Esophagus mucosa (tissue), 1 donor: ENCODE measurements at places on chromosomes 7 and 10.

DNA sequence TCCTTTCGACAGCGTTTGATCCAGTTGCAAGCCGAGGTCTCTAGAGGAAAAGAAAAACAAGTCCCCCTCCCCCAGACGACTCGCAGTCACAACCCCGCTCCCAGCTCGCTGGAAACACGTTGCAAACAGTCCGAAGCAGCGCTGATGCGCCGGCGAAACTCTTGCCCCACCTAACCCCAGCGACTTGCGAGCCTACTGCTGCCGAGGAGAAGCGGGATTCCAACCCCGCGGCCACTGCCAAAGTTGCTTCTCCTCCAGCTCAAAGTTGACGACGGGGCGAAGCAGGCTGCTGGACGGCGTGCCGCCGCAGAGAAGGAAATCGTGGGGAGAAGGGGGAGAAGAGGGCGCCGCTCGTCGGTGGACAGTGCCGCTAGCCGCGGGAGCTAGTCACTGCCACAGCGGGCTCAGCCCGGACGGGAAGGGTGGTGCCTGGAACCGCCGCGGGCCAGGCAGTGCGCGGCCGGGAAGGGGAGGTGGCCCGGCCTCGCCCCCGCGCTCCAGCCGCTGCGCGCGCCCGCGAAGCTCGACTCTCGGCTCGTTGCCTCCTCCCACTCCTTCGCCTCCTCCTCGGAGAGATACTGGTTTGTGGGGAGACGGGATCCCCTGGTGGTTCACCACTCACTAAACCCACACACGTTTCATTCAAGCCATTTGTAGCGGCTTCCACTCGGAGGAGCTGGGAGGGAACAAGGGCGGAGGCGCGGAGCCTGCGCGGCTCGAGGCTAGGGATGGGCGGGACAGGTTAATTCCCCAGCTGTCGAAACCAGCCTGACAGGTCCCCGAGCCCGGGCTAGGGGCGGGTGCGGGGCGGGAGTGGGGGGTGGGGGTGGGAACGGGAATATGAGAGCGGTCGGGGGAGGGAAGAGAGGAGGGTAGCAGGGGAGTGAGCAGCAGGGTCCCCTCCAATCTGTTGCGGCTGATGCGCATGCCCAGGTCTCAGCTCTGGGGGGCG is at the start of gene GPR37:
TSS of gene GPR37 (minus strand) at position 392 of the 952 bp plus-strand sequence. CDS start 816 bp downstream, outside the sequence.
- ATAC-seq = peak; percentile 96

- ATAC-seq = peak; percentile 69
Observed at GRCh38 chr7:130293521-130293920, 560 bp downstream of the CPA4 start.

GRCh38 chr10:96495544-96495943 is 18.2 kb downstream of the TLL2 start:
- ATAC-seq = no peak

- ATAC-seq = peak; percentile 90
Observed at GRCh38 chr7:2109936-2110609, 122.7 kb downstream of the MAD1L1 start.
